ENCODE measurements at places on chromosomes 3 and 15.

- peak; percentile 71 for DNase-seq
Observed at GRCh38 chr3:52831500-52832301, 1.2 kb upstream of the ITIH4 start.

DNA sequence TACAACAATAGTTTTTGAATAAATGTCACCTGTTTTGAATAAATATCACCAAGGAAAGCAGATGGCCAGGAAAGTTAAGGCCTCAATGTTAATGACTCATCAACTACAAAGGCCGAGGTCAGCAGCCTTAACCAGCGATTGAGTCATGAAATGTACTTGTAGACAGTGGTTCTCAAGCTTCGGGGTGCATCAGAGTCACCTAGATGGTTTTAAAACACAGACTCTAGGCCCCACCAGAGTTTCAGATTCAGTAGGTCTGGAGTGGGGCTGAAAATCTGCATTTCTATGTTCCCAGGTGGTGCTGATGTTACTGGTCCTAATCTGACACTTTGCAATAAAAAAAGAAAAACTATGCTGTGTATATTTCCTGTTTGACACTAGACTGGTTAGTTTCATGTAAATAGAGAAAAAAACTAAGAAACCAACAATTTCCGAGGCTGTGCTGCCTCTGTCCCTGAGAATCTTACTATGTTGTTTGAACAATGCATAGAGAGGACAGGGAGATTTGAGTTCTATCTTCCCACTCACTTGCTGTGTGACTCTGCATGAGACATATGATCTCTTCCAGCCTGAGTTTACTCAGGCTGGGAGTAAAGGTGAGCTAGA, 9.8 kb downstream of the RAB27A start:
- DNase-seq, result no peak

DNA sequence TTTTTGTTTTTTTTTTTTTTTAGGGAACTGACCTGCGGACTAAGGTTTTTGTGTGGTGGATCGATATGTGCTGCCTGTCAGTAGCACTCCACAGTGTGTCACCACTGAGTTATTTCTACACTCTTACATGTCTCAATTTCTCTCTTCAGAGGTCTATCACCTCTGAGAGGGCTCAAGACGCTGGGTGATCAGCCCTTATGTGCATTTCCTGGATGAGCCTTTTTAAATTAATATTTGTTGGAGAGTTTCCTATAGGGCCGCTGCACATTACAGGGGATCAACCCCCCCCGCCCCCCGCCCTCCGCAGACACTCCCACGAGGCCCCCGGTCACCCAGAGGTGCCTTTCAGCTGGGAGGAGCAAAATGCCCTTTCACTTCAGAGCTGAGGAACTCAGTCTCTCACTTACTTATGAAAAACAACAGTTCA, 34.5 kb upstream of the AP4E1 start:
- no peak for DNase-seq

GRCh38 chr3:134922866-134923265, 127.8 kb downstream of the EPHB1 start:
- DNase-seq, result no peak

- DNase-seq, result no peak
Observed at GRCh38 chr3:13700889-13701288, 152.0 kb downstream of the FBLN2 start.

DNA sequence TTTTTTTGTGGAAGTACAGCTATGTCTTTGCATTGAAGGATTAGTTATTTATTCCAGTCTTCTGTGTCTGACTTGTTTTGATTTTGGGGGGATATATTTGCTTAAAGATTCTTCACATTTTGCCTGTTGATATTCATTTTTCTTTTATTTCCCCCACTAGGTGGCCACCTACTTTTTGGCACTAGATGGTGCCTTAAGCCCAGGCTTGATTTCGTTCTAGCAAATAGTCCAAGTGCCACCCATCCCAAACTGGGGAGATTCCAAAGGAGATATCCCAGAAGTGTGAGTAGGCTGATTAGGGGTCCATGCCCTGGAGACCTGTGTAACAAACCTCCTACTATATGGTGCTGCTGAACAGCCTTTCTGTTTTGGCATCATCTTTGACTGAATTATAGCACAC, 80.0 kb upstream of the SPATA16 start:
- no peak for DNase-seq

GRCh38 chr15:32700501-32701150, 17.2 kb upstream of the GREM1 start:
- no peak for DNase-seq

DNA sequence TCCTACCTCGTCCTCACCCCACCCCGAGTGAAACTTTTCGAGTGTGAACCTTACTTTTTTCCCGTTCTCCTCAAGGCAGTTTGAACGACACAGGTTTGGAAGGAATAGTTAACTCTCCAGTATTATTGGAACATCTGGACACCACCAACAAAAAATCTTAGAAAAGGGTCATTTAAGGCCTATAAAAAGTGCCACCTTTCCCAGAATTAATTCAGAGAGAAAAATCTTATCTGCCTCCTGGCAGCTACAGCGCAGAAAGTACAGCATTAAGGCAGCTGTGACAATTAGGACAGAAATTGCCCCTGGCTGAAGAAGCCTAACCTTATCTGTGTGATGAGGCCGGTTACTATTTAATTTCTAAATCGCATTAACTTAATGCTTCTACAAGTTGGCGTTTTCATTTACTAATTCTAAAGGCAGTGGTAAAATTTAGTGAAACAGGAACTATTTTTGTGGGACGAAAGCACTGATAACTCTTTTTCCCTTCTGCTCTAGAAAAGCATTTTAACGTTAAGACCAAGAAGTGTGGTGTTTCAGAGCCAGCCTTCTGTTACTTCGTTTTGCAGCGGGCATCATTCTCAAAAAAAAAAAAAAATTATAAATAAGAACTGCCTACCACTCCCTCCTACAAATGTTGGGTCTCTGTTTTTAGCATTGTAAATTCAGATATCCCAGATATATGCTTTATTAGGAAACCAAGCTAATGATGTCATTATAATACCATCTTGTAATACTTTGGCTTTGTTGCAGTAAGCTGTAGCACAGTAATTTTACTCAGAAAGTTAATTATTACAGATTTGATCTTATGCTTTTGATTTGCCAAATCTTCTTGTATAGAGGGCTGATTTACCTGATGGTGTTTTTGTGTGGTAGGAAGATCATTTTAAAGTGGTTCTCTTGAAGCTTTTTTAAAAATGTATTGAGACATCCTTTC, 1.4 kb downstream of the ATP11B start:
- DNase-seq, result no peak

GRCh38 chr3:197417911-197418618, 119.7 kb upstream of the DLG1 start:
- DNase-seq, result no peak

DNA sequence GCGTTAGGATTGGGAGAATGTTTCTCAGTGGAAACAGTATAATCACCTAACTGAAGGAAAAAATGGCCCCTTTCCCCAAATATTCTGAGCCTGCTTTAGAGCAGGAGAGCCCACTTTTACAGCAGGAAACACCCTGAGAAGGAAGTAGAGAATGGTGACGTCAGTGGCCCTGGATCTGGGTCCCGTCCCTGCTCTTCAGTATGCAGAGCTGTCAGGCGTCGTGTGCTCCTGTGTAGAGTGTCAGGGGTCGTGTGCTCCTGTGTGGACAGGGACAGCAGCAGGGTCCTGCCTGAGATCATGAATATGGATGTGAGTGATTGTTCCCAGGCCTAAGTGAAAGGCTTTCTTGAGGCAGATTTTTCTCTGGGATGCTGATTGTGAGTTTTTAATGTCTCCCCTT, 45.2 kb downstream of the CGNL1 start:
- DNase-seq, result no peak

DNA sequence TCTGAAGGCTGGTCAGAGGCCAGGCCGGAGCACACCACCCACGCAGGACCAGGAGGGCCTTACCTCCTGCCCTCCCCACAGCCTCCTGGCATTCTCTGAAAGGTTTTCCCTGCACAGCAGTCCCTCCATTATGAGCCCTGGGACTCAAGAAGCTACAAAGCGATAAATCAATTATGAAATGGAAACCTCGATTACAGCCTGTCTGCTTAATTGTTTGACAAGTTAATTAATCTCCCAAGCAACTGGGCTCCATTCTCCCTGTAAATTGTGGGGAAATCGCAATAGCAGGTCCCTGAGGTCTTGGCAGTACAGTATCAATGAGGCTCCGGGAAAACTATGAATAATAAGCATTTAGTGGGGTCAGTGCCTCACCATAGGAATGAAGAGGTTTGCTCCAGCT, 683.5 kb downstream of the NTRK3 start:
- no peak for DNase-seq

GRCh38 chr3:117411971-117412370, 702.4 kb downstream of the TUSC7 start:
- no peak for DNase-seq

DNA sequence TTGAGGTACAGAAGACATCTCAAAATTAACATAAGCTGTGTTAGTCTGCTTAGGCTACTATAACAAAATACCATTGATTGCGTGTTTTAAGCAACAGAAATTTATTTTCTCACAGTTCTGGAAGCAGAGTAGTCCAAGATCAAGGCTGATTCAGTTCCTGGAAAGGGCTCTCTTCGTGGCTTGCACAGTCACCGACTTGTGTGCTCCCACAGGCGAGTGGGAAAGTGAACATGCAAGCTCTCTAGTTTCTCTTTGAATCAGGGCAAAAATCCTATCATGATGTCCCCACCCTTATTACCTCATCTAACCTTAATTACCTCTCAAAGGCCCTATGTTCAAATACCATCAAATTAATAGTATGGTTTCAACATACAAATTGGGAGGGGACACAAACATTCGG, 505.9 kb downstream of the ZIC1 start:
- no peak for DNase-seq

- no peak for DNase-seq
Observed at GRCh38 chr3:52907497-52907896, 10.1 kb upstream of the STIMATE start.

- peak; percentile 66 for DNase-seq
Observed at GRCh38 chr3:170355738-170356595, 1.5 kb upstream of the SKIL start.

DNA sequence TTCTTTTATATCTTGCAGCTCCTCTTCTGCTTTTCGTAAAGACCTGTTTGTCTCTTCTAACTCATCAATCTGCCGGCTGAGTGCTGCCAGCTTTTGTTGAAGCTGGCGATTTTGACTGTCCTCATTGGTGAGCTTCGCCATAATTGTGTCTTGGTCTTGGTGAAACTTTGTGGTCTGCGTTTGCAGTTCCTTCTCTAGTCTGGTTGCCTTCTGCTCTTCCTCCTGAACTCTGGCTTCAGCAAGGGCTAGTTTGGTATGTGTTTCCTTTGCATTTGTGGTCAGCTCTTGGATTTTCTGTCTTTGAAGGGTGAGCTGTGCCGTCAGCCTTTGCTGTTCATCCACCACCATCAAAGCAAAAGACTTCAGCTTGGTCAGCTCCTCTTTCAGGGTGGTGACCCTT, 32.9 kb downstream of the CMSS1 start:
- no peak for DNase-seq

GRCh38 chr15:51289290-51289689, 49.1 kb downstream of the CYP19A1 start:
- no peak for DNase-seq

DNA sequence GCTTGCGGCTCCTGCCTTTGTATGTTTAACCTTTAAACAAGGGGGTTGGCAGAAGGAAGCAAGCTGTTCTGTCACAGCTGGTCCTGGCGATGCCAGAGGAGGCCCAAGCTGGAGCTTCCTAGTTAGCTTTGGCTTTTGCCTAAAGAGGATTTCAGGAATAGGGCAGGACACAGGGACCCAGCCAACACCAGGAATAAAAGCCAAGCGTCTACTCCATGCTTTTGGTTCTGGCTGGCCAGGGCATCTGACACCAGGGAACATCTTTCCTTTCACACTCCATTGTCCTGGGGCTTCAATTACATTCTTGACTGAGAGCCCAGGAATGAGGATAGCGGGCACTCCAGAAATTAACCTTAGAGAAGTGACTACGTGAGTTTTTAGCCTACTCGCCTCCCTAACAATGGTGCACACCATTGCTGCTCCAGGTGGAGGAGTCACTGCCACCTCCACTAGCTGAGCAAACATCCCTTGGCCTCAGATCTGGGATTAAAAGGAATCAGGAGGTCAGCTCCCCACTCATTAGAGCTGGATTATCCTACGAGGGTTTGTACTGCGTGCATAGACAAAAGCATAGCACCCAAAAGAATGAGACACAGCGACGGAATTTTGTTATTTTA, 38.2 kb downstream of the TPM1 start:
- DNase-seq, result peak; percentile 20

- no peak for DNase-seq
Observed at GRCh38 chr15:79897701-79898113, 893 bp upstream of the MTHFS start.

DNA sequence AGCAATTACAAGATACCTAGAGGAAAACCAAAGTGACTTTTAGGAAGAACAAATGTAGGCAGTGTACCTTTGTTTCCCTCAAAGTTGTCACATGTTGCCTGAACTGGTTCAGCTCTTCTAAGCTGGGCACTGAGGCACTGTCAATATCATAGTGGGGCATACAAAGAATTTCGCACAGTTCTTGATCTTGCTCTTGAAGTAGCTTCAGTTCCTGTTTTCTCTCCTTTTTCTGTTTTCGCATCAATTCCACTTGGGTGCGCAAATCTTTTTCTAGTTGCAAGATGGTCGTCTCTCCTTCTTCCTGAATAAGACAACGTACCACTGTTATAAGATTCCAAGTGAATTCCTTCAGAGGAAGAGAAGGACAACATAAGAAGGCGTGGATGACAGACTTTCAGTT, 12.7 kb downstream of the PRC1 start:
- no peak for DNase-seq

- DNase-seq, result no peak
Observed at GRCh38 chr3:18411541-18411940, 13.6 kb downstream of the SATB1 start.

GRCh38 chr3:58824285-58824684, 157.7 kb upstream of the FAM3D start:
- peak; percentile 76 for DNase-seq

DNA sequence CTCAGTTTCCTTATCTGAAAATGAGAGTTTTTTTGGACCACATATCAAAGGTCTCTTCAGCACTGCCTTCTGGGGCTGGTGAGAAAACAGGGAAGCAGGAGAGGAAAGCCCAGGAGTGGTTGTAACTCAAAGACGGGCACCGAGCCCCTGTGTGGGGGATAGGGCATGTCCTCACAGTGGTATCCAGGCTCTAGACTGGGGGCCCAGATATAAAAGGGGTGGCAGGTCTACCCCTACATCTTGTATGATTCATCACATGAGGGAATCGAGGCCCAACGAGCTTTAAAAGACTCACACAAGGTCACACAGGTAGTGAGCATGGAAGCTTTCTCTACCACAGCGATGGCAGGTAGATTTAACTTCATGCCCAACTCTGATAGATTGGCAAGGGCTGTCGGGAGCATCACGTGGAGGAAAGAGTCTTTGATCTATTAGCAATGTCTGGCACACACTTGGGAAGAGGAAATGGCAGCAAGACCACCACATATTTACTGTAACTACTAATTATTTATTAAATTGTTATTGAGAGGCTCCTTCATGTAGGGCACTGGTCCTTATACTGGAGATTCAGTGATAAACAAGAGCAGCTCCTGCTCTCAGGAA, 4.1 kb upstream of the EPHB3 start:
- DNase-seq, result no peak

DNA sequence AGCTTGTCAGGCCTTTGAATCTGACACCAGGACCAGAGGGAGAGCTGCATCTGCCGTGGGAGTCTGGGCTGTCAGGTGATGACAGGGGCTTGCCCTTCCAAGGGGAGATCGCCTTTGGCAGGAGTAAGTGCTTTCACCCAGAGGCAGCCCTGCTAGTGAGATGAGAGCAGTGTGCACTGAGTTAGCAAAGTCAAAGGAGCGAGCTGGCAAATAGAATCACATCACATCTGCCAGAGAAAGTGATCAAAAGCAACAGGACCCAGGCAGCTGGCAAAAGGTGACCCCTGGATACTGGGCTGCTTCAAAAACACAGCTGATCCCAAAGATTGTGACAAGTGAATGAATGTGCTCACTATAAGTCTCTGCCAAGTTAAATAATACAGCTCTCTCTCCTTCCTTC, 36.1 kb upstream of the PYDC2 start:
- DNase-seq, result no peak
